Gastroesophageal sphincter (tissue), 4 donors: ENCODE measurements at places on chromosomes 6 and 20. TPM values are rescaled to one million over a fixed set of nuclear protein-coding genes. Genes with fewer than 3 reads are reported as not detected.

- no peak for ATAC-seq
Observed at GRCh38 chr6:4698901-4699659, 77.1 kb upstream of the CDYL start.

- ATAC-seq, result no peak
Observed at GRCh38 chr6:129710450-129711270, 683 bp upstream of the ARHGAP18 start.

- ATAC-seq, result no peak
Observed at GRCh38 chr6:118679327-118679901, 28.0 kb upstream of the CEP85L start.

DNA sequence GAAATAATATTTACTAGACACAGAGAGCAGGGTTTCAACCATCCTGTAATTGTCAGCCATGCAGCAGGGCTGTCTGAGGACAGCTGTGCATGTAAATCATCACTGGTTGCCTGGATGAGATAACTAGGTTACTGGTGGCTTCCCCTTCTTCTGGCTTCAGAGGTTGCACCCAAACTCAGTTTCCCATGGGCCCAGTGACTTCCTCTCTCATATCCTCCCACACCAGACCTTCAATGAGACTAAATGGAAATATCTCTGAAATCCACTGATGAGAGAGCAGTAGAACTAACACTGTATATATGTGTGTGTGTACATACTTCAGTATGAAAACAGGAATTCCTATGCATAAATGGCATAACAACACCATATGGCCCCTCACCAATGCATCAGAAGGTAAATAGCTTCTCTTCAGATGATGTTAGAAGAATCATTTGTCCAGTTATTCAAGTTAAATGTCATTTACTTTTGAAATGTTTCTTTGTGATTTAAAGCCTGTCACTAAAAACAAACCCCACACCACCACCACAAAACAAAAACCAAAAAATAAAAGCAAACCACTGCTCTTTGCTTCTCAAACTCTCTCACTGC is 51.0 kb upstream of the IL20RA start:
- ATAC-seq, result no peak

DNA sequence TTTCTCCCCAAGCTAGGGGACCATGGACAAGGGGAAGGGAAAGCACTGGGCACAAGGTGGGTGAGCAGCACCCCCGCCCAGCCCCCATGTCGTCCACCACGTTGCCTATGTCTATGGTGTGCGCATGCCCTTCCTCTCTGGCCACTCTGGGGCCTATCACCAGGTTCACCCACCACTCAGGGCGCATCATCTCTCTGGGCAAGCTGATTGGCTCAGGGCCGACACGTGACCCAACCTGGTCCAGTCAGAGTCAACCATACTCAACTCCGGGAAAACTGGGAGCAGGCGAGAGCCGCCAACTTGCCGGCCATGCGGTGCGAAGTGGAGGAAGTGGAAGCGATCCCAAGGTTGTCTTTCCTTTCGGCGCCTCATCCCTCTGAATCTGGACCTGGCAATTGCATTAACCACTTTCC is 25.9 kb downstream of the ACSS1 start:
- ATAC-seq, result no peak

DNA sequence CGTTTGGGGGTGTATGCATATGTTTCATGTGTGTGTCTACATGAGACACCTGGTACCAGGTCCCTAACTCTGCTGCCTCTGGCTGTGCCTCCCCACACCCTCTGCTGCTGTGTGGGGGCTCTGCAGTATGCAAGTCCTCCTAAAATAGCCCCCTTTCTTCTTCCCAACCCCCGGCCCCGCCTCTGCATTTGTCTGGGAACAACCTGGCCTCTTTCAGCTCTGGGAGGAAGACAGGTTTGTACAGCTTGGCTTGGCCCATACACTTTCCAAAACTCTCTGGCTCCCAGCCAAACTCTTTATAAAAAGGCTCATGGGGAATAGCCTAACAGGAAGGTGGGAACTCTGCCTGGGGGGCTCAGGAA is 27.1 kb upstream of the EMILIN3 start:
- no peak for ATAC-seq

DNA sequence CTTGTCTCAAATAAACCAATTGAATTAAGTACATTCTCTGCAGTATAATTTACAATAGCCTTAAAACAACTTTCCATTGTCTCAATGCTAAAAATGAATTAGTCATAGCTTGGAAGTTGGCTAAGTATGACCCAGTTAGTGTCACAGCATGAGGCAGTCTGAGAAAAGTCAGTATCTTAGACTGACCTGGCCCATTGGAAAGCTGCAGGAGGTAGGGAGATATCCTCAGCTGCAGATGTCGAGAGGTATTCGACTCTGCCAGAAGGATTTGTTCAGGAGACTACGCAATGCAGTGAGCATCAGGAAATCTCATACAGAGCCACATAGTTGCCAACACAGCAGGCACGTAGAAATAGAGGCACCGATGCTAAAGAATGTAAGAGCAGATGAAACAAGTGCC is 350.9 kb upstream of the NRSN1 start:
- ATAC-seq, result no peak

- no peak for ATAC-seq
Observed at GRCh38 chr20:57787151-57787989, 77.6 kb upstream of the PMEPA1 start.

DNA sequence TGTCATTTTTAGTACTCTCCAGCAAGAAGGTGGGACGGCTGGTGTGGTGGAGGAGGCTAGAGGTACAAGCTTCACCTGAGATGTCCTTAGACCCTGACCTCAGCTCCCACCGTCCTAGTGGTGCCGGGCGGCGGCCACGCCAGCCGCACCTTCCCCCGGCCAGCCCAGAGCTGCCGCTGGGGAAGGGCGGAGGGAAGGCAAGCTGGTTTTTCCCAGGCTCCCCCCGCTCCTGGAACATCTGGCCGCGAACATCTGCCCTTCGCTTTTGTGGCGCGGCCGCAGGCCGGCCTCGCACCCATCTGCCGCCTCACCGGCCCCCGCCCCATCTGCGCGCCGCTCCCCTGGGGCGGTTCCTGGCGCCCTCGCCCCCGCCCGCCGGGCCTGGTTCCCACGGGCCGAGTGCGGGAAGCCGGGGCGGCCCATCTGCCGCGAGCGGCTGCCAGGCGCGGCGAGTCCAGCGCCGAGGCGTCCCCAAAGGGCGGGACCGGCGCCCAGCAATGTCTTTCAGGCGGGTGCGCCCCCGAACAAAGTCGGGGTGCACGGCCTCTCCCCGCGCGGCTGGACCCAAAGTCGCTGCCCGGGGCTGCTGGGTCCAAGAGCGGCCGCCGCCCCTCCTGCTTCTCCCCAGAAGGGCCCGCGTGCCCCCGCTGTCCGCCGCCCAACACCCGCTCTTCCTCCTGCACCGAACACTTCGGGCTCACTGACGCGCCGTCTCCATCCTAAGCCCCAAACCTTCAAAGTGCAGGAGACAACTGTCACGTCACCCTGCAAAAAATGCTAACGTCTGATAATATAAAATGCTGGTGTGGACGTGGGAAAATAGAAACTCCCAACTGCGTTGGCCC is 17.3 kb upstream of the ID1 start:
- peak; percentile 87 for ATAC-seq

DNA sequence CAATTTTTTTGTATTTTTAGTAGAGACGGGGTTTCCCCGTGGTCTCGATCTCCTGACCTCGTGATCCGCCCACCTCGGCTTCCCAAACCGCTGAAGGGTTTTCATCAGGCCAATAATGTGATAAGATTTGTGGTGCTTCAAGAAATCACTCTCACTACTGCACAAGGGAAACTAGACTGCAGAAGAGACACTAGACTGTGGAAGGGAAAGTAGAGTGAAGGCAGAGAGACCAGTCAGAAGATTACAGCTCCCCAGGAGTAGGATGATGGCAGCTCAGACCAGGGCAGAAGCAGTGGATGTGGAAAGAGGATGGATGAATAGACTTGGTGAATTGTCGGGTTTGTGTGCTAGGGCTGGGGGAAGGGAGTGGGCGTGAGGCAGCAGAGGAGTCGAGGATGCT is 48.0 kb upstream of the GTSF1L start:
- ATAC-seq, result no peak

DNA sequence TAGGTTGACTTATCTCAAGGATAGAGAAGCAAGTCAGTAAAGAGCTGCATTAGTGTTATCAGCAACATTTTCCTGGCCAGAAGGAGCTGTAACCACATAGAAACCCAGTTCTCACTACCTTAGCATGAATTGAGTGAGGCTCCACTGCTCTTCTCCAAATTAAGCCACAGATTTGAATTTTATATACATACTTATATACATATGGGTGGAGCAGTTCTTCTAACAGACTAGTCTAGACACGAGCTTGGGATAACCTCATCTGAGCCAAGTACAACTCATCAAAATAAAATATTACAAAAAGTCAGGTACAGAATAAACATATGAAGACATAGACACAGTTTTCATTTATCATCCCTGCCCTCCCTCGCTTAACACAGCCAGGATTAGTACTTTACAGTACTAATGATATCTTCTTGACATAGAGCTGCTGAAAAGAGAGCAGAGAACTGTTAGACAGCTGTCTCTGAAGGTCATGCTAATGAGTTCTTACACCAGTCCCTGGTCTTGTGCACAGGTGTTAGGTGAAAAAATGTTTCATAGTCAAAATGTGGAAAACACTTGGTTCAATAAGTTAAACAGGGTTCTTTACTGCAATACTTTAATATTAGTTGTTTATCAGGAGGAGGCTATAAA is 147.4 kb upstream of the HTR1E start:
- no peak for ATAC-seq

- ATAC-seq, result no peak
Observed at GRCh38 chr6:83536034-83536646, 23.8 kb downstream of the PRSS35 start.

DNA sequence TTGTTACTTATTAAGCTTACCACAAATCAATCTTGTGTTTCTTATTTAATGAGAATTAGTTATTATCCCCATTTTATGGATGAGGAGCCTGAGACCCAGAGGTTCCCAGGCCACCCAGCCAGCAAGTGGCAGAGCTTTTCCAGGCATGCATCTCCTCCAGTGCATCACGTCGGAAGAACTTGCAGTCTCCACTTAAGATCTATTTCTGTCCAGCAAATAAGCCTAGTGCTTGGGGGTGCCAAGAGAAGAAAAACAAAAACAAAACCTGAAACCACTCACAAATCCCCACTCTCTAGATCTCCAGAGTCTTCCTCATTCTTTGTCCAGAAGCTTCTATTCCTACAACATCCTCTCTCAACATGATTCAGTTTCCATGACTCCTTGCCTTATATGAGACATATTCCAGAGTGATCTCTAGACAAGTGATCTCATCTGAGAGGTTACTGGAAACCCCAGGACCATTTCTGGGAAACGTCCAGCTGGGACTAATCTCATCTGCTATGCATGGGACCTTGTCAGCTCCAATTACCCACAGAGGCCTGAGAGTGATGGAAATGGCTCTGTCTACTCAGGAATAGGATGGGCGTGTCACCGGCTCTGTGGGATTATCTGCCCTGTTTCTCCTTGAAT is 4.1 kb downstream of the GUCA1B start:
- ATAC-seq, result no peak

DNA sequence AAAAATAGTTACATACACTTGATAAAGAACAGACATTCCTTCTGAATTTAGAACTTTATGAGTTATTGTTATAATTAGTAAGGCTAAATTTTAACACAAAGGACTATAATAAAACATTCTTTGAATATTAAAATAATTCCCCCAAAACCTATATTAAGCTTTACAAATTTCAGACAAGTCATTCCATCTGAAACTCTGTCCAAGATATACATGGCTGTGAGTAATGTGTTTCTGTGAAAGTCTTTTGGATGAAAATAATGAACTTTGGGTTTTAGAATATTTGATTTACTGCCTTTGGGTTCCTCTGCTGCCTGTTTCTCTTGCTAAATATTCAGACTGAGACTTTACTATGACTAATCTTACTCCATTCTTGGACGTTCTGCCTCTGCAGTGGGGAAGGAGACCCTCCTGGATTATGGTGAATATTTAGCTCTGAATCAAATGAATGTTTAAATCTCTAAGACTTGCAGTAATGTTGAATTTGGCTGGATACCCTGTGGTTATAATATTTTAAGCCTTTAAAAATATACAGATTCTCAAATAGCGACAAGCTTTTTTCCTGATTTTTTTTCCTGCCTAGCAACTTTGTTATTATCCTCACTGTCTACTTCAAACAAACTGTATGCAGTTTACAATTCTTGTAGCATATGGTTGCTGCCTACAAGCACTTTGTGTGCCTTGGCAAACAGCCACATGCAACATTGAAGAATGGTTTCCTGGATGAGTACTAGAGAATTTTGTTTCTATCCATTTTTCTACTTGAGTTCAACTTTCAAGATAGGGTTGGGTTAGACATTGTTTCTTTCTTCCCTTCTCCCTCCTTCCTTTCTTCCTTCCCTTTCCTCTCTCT is 51.4 kb downstream of the TXLNB start:
- ATAC-seq, result no peak

DNA sequence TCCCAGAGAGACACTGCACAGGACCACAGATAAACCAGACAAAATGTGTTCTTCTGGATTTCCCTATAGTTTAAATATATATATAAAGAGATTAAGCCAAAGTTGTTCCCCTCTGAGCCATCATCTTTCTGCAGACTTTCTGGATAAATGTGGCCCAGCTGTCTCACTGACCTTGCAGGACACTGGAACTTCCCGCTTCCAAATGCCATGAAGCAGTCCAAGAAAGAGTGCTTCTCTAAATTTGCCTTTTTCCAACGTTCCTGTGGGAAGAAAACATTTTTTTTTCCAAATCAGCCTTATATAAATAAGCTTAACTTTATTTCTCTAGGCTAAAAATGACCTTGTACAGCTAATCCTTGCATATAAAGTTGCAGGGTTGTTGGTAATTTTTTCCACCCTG is 65.7 kb downstream of the CYP39A1 start:
- no peak for ATAC-seq

GRCh38 chr6:147759093-147759492 is 250.6 kb downstream of the SAMD5 start:
- no peak for ATAC-seq

DNA sequence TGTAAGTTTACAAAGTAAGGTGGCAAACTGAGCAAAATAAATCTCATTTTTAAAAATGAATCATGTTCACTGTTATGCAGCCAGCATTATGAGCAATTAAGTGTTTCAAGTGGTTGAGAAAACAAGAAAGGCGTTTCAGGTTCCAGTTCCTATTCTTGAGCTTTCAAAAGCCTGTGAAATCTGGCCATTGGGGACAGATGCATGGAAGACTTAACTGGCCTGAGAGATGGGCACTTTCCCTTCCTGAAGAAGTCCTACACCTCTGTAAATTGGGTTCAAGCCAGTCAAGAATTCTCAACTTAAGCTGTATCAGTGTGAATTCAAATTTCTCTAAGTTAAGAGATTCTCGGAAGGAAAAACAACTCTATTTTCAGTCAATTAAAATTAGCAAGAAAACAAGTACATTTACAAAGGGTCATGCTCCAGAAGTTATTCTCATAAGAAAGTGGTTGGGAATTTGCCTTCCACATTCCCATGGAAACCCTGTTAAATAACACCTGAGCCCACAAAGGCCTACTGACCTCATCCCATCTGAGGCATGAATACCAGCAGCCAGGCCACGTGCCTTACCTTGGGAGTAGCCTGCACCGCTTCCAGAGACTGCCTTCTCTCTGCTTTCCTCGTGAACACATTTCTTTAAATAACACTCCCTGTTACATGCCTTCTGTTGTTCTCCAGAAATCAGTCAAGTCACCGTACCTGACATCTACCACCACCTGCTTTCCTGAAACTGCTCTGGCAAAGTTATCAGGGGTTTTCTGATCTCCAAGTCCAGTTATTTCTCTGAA is 19.4 kb downstream of the MAP3K5 start:
- ATAC-seq, result no peak

GRCh38 chr6:33508935-33509926 is 54.9 kb downstream of the ZBTB9 start:
- no peak for ATAC-seq

SASH1 gene
- total RNA-seq, result 78.9 TPM

TFAP2C gene
- total RNA-seq, result 4.1 TPM

WFDC5 gene
- total RNA-seq, result not detected

PHACTR1 gene
- total RNA-seq, result 2.3 TPM

ENPP3 gene
- total RNA-seq, result 0.39 TPM

ERGIC3 gene
- 129 TPM for total RNA-seq

CST3 gene
- total RNA-seq, result 1,877 TPM

RIPOR3 gene
- 9.6 TPM for total RNA-seq
